ENCODE measurements at places on chromosomes 12 and 14.

DNA sequence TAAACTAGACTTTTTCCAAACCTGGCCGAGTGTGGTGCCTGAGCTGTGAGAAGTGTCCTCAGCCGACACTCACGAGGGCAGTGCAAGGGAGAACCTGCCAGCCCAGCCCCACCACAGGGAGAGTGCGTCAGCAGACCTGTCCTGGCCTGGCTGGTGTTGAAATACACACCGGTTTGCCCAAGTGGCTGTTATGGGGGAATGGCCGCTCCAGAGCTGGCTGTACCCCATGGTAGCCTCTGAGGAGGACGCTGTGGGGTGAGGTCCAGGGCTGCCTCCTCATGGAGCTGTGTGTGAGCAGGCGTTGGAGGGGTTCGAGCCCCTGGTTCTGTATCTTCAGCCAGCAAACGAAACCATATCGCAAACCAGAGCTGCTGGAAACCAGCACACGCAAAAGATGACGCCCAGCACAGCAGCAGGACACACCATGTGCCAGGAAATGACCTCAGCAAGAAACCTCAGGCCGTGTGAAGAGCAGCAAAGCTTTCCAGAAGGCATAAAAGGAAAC lies 9.4 kb downstream of the ANKRD9 start:
- peak; percentile 83 for DNase-seq

DNA sequence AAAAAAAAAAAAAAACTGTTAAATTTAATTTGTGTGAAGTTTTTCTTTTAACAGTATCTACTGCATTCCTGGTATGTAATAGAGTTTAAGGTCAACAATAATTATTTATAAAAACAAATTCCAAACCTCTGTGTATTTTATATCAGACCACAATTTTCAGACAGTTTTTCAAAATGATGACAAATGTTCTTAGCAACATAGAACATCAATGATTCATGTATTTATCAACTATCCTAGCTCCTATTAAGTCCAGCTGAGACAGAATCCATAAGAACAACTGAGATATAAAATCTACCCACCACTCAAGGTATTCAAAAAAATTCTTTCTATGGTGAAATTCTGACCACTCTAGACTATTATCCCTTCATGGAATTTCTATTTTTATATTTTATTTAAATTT lies 144.5 kb downstream of the EPS8 start:
- peak; percentile 78 for DNase-seq

DNA sequence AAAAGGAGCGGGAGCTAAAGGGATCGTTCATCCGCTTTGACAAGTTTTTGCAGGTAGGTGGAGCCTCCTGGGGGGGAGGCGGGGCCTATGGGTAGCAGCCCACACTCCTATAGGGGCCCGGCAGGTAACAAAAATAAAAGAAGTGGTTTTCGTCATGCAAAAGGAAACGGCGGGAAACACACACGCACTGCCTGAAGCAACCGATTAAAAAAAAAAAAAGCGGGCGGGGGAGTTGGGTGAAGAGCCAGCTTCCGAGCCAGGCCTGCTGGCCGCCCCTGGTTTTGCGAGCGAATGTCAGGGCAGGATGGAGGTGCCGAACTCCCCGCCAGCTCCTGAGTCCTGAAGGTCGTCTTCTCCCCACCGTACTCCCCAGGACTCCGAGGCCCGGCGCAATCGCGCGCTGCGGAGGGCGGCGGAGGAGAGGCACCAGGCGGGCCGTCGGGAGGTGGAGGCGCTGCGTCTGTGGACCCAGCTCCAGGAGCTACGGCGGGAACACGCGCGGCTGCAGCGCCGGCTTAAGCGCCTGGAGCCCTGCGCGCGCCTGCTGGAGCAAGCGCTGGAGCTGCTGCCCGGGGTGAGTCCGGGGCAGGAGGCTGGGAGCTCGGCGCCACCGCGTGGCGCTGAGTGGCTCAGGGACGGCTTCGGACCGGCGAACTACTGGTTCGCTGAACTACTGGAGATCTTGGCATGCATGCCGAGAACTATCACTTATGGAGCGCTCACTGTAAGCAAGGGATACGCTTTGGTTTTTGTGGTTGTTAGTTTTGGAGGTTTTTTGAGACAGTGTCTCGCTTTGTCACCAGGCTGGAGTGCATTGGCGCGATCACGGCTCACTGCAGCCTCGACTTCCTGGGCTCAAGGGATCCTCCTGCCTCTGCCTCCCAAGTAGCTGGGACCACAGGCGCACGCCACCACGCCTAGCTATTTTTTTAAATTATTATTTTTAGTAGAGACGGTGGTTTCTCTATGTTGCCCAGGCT lies 3.6 kb downstream of the CFAP73 start:
- peak; percentile 76 for DNase-seq

GRCh38 chr14:68747393-68747792 lies 45.5 kb downstream of the ZFP36L1 start:
- no peak for DNase-seq

DNA sequence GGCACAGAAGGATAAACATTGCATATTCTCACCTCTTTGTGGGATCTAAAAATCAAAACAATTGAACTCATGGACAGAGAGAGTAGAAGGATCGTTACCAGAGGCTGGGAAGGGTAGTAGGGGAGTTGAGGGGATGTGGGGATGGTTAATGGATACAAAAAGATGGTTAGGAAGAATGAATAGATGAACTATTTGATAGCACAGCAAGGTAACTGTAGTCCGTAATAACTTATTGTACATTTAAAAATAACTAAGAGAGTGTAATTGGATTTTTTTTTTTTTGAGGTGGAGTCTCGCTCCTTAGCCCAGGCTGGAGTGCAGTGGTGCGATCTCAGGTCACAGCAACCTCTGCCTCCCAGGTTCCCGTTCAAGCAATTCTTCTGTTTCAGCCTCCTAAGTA lies 52.0 kb downstream of the NUBPL start:
- no peak for DNase-seq

GRCh38 chr14:60756847-60757246 lies 22.3 kb downstream of the MNAT1 start:
- DNase-seq = peak; percentile 36

GRCh38 chr12:32248441-32249140 lies 141.9 kb downstream of the BICD1 start:
- no peak for DNase-seq

- DNase-seq = no peak
Measured at GRCh38 chr12:13004986-13005385, 4.9 kb upstream of the HEBP1 start.

GRCh38 chr12:132422381-132423043 lies 67.4 kb upstream of the FBRSL1 start:
- no peak for DNase-seq

- no peak for DNase-seq
Measured at GRCh38 chr12:104627231-104627989, 170.7 kb downstream of the CHST11 start.

- DNase-seq = peak; percentile 29
Measured at GRCh38 chr14:54002653-54003052, 46.0 kb upstream of the BMP4 start.

- DNase-seq = peak; percentile 40
Measured at GRCh38 chr12:11795913-11796459, 146.5 kb downstream of the ETV6 start.

DNA sequence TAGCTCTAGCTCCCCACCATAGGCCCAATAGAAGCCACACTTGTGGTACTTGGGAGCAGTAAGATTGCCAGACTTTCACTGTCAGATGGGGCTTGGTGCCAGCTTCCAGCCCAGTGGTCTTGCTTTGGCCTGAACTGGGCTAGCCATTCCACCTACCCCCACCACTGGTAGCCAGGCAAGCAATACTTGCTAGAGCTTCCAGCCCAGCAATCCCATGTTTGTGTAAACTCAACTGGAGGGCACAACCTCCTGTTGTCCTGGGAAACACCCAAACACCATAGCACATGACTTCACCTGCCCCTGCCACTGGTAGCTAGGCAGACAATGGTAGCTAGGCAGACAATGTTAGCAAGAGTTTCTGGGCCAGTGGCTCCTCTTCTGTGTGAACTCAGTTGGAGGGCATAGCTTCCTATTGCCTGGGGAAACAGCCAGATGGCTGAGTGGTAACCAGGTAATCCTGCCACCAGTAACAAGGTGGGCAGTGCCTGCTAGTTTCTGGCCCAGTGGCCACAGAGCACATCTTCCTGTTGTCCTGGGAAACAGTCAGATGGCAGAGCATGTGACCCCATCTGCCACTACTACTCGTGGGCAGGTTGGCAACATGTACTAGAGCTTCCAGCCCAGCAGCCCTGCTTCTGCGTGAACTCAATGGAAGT lies 5.6 kb upstream of the OR6C76 start:
- no peak for DNase-seq

DNA sequence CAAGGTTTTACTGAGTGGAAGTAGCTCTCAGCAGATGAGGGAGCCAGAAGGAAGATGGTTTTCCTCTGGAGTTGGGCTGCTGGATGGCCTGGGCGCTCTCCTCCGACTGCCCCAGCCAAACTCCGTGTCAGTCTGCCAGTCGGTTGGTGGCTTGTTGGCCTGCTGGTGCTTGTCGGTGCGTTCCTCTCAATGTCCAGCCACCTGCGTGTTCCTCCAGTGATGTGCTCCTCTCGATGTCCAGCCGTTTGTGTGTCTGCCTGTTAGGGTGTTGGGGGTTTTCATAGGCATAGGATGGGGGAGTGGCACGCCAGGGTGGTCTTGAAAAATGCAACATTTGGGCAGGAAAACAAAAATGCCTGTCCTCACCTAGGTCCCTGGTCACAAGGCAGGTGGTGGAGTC lies 37.0 kb upstream of the LDHB start:
- no peak for DNase-seq

- no peak for DNase-seq
Measured at GRCh38 chr12:7131502-7131866, 1.3 kb downstream of the CLSTN3 start.

DNA sequence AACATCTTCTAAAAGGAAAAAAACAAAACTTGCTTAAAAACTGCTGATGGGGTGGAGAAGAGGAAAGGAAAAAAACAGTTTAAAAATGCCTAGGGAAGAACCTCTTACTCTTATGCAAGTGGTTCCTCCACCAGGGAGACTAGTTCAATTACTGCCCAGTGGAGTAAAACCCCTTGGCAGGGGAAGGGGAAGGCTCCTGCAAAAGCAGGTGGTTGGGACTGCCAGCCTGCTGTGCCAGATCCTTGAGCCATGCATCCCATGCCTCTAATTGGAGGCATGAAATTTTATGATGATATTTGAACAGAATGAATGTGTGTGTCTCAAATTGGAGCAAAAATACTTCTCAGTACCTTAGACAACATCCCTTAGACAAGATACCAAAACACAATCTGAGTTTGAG lies 118.8 kb downstream of the FSCB start:
- DNase-seq = no peak

DNA sequence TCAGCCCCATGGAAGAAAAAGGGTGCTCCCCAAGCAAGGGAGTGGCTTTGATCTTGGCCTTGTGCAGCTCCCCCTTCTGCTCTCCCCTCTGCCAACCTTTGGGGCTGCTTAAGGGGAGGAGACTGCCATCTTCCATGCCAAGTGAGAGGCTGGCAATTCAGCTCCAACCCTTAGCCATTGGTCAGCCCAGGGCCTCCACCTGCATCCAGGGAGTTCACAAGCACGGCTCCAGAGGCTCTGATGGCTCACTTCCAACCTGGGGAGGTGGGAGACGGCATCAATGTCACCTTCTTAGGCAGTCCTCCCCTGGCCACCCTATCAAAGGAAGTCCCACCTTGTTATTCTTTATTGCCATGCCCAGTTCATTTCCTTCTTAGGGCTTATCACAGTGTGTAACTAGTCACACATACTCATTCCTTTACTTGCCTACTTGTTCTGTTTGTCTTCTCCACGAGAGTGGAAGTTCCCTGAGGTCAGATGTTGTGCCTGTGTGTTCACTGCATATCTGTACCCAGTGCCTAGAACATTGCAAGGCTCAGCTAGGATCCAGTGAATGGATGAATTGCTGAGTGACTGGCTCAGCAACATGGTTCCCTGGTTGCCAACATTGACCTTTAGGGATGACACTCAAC lies 5.0 kb downstream of the HDAC7 start:
- no peak for DNase-seq

- no peak for DNase-seq
Measured at GRCh38 chr14:90520326-90520725, 123.5 kb downstream of the CALM1 start.

DNA sequence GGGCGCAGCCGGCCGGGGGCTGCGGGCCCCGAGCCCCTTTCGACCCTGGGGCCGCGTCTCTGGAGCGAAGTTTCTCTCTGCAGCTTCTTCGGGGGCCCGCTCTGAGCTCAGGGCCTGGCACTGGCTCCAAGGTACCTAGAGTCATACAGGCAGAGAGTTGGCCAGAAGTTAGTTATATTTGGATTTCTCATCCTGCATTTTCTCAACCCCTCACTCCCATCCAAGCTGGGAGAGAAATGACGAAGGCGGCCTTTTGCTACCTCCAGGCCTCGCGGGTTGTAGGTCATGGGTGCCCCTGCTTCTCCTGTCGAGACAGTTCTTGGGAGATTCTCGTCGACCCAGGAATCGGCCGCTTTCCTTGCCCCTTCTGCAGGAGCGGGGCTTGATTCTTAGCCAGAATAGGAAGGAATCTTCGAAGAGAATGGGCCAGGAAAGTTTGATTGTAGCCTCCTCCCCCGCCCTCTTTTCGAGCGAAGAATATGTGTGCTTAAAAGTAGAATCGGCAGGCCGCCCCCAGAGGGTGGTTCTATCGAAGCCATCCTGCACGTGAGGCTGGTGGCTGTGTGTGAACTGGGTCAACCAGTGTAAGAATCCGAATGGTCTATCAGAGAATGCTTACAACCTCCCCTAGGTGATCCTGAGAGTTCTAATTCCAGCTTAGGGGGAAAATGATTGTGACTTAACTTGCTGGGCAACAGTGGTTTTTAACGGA lies 785 bp downstream of the MLEC start:
- DNase-seq = peak; percentile 19

GRCh38 chr14:69916396-69916795 lies 37.2 kb downstream of the SMOC1 start:
- DNase-seq = no peak

- DNase-seq = no peak
Measured at GRCh38 chr12:79933043-79933442, 1.9 kb downstream of the PPP1R12A start.

DNA sequence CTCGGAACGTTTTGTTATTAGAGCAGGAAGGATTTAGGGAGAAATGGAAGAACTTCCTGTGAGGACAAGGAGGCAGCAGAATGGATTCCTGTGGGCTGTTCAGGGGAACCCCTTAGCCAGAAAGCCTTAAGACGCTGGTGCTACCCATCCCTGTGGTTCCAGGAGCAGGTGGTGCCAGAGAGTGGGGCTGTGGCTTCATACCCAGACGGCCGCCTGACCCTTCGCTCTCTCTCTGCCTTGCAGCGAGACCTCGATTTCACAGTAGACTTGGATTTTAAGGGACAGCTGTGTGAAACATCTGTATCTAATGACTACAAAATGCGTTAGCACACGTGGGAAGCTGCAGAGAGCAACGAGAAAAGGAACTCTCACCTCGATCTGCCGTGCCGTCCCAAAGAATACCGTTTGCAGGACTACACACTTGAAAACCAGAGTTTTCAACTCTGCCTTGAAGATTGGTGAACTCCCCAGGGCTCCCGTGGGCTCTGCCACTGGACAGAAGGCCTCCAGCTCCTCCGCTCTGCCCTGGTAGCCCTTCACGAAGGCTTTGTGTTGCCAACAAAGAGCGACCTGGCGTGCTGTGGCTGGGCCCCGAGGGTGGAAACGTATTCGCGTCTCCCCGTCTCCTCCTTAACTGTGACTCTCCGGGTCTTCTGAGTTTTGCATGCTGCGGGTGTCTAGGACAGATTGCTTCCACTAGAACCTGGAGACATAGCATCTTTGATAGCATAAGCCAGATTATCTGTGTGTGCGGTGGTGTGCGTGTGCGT lies 102.0 kb downstream of the PRMT8 start:
- no peak for DNase-seq

- no peak for DNase-seq
Measured at GRCh38 chr12:75086091-75087038, 123.3 kb downstream of the KCNC2 start.

GRCh38 chr12:93149229-93149628 lies 220.1 kb upstream of the EEA1 start:
- DNase-seq = no peak
